Suprapubic skin (tissue), 4 donors: ENCODE measurements at places on chromosomes 16 and 17. TPM values are rescaled to one million over a fixed set of nuclear protein-coding genes. Genes with fewer than 3 reads are reported as not detected.

MT2A gene
- 496 TPM for total RNA-seq

DNA sequence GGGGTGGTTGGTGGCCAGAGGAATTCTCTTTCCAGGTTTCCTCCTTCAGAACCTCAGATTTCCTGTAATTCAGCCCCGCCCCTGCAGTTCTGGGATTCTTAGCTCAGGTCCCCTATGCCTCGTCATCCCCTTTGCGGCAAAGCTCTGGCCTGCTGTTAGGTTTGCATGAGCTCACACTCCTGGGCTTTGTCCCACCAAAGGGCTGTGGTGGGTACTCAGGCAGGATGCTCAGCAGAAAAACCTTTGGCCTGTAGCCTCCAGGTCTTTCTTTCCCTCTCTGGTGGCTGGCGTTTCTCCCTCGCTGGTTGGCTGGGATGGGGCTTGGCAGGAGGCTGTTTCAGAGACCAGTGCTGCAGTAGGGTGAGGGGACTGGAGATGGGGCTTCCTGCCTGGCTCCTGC is 9.6 kb upstream of the PLEKHG4 start:
- H3K36me3 ChIP-seq, result no peaks in the 10 kb centered on the region
- H3K27me3 ChIP-seq, result no peaks in the 10 kb centered on the region
- no peaks in the 10 kb centered on the region for H3K4me1 ChIP-seq
- DNase-seq, result no peak
- H3K4me3 ChIP-seq, result no peak overlapping the region

SMIM36 gene
- not detected for total RNA-seq

DNA sequence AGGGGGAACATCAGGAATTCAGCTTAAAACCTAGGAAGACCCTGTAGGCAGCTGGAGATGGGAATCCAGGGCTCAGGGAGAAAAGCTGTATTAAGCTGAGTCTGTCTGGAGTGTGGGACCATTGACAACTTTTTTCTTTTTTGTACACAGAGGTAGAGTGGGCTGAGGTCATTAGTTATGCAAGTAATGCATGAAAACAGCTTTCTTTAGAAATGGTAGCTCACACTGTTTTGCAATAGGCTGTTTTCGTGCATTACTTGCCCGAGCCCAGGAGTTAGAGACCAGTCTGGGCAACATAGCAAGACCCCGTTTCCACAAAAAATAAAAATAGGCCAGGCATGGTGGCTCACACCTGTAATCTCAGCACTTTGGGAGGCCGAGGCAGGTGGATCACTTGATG is 46.5 kb downstream of the KATNIP start:
- no peak overlapping the region for H3K4me3 ChIP-seq
- DNase-seq, result no peak
- no peaks in the 10 kb centered on the region for H3K27me3 ChIP-seq
- H3K36me3 ChIP-seq, result no peaks in the 10 kb centered on the region

GRCh38 chr16:1188432-1189189 is 35.7 kb downstream of the CACNA1H start:
- H3K36me3 ChIP-seq, result no peaks in the 10 kb centered on the region
- H3K4me1 ChIP-seq, result no peaks in the 10 kb centered on the region
- H3K27me3 ChIP-seq, result peaks cover 31% of the 10 kb centered on the region
- H3K4me3 ChIP-seq, result no peak overlapping the region

ACSM5 gene
- total RNA-seq, result 6.4 TPM

- peak; percentile 59 for DNase-seq
- H3K4me1 ChIP-seq, result peaks cover 74% of the 10 kb centered on the region
- H3K27me3 ChIP-seq, result no peaks in the 10 kb centered on the region
- H3K4me3 ChIP-seq, result no peak overlapping the region
Observed at GRCh38 chr16:4383591-4384444, 12.2 kb downstream of the VASN start.

IRF8 gene
- total RNA-seq, result 5.7 TPM

DNA sequence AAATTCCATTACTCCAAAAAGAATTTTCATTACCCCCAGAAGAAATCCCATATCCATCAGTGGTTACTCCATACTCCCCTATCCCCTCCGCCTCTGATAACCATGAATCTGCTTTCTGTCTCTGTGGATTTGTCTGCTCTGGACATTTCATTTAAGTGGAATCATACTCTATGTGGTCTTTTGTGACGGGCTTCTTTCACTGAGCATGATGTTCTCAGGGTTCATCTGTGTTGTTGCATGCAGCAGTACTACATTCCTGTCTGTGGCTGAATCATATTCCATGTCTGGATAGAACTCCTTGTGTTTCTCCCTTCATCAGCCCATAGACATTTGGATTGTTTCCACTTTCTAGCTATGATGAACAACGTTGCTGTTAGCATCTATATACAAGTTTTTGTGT is 59.5 kb upstream of the IRX3 start:
- H3K27me3 ChIP-seq, result no peaks in the 10 kb centered on the region
- no peak overlapping the region for H3K27ac ChIP-seq
- no peaks in the 10 kb centered on the region for H3K36me3 ChIP-seq
- H3K4me1 ChIP-seq, result peaks cover 20% of the 10 kb centered on the region

CCL4L2 gene
- total RNA-seq, result not detected

DNA sequence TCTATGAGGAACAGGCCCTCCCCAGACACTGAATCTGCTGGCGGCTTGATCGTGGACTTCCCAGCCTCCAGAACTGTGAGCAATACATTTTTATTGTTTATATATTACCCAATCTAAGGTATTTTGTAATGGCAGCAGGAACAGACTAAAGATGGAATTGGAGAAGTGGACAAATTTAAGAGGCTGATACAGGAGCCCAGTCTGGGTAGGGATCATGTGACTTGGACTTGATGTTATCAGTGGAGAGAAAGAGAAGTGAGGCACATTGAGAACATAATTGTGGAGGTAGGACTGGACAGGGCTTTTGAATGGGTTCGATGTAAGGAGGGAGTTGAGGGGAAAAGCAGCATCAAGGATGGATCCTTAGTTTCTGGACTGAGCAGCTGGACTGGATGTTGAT is 93.8 kb downstream of the USP31 start:
- H3K36me3 ChIP-seq, result no peaks in the 10 kb centered on the region
- H3K4me1 ChIP-seq, result no peaks in the 10 kb centered on the region
- H3K27me3 ChIP-seq, result peaks cover 29% of the 10 kb centered on the region
- H3K27ac ChIP-seq, result no peak overlapping the region
- no peak for DNase-seq

SLC12A3 gene
- 0.13 TPM for total RNA-seq

SLFN11 gene
- 10.7 TPM for total RNA-seq

DNA sequence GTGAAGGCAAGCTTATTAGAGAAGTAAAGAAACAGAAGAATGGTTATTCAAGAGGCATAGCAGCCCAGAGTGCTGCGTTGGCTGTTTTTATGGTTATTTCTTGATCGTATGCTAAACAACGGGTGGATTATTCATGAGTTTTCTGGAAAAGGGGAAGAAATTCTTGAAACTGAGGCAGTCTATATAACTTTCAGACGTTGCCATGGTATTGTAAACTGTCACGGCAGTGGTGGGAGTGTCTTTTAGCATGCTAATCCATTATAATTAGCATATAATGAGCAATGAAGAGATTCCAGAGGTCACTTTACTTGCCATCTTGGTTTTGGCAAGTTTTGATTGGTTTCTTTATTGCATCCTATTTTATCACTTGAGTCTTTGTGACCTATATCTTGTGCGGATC is 17.4 kb upstream of the MILR1 start:
- no peaks in the 10 kb centered on the region for H3K4me1 ChIP-seq
- H3K36me3 ChIP-seq, result no peaks in the 10 kb centered on the region
- no peak for DNase-seq
- H3K27ac ChIP-seq, result no peak overlapping the region
- H3K4me3 ChIP-seq, result no peak overlapping the region

GRCh38 chr16:64339052-64339770 is 782.7 kb downstream of the CDH11 start:
- H3K27ac ChIP-seq, result no peak overlapping the region
- no peak overlapping the region for H3K4me3 ChIP-seq
- no peaks in the 10 kb centered on the region for H3K27me3 ChIP-seq
- H3K36me3 ChIP-seq, result no peaks in the 10 kb centered on the region
- DNase-seq, result no peak

RNU2-1 gene
- total RNA-seq, result not detected

- H3K27me3 ChIP-seq, result no peaks in the 10 kb centered on the region
- H3K4me3 ChIP-seq, result no peak overlapping the region
- peaks cover 10% of the 10 kb centered on the region for H3K4me1 ChIP-seq
- no peak for DNase-seq
- no peak overlapping the region for H3K27ac ChIP-seq
Observed at GRCh38 chr16:11729787-11730186, 12.9 kb downstream of the TXNDC11 start.

DNA sequence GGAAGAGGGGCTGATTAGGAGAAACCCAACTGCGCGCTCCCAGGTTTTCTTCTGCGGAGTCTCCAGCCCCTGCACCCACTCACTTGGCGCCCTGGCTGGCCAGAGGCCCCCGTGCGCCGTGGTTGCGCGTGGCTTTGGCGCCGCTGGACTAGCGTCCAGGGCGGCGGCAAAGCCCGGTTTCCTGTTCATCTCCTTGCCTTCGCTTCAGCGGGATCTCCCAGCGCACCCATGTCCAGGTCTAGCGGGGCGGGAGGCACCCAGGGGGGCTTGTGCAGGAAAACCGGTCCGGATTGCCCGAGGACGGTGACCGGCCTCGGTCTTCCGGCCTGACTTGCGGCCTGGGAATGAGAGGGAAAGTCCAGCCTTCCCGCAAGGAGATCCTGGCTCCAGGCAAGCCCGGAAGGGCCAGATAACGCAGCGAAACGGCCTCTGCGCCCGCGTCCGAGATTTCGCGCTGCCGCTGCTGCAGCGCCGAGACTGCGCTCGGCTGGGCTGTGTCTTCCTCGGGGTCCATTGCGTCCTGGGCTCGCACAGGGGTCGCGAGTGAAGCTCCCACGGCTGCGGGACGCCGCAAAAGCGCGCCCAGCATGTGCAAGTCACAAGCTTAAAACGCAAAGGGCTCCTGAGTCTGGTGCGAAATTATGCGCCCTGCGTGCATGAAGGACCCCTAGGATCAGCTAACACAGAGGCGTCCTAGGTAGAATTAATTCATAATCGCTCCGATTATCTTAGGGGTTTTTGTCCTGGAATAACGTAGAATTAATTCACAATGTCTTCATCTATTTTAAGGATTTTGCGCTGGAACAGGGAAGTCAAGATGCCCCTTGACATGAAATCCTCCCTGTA is 5.7 kb downstream of the FOXF1 start:
- no peak for DNase-seq
- peaks cover 97% of the 10 kb centered on the region for H3K27me3 ChIP-seq
- no peak overlapping the region for H3K4me3 ChIP-seq
- H3K27ac ChIP-seq, result no peak overlapping the region

EXOC7 gene
- 69.4 TPM for total RNA-seq

SEBOX gene
- total RNA-seq, result not detected

GRAPL gene
- total RNA-seq, result 8.4 TPM

GRCh38 chr17:35486920-35487732 is 38.6 kb upstream of the SLFN13 start:
- peak overlapping the region; percentile 59 for H3K4me3 ChIP-seq
- peaks cover 19% of the 10 kb centered on the region for H3K4me1 ChIP-seq
- no peak overlapping the region for H3K27ac ChIP-seq
- no peaks in the 10 kb centered on the region for H3K36me3 ChIP-seq
- no peak for DNase-seq

- peaks cover 48% of the 10 kb centered on the region for H3K4me1 ChIP-seq
- H3K36me3 ChIP-seq, result peaks cover 9% of the 10 kb centered on the region
- peak overlapping the region; percentile 14 for H3K27ac ChIP-seq
- DNase-seq, result no peak
Observed at GRCh38 chr17:64218066-64218465, 45.0 kb downstream of the TEX2 start.

GRCh38 chr17:64499805-64500486 is 3.1 kb upstream of the POLG2 start:
- no peaks in the 10 kb centered on the region for H3K27me3 ChIP-seq
- H3K4me3 ChIP-seq, result no peak overlapping the region
- peaks cover 90% of the 10 kb centered on the region for H3K4me1 ChIP-seq
- H3K27ac ChIP-seq, result no peak overlapping the region
- no peak for DNase-seq

PTX4 gene
- total RNA-seq, result not detected

- DNase-seq, result no peak
- no peaks in the 10 kb centered on the region for H3K27me3 ChIP-seq
- peaks cover 75% of the 10 kb centered on the region for H3K4me1 ChIP-seq
- peak overlapping the region; percentile 27 for H3K27ac ChIP-seq
- H3K4me3 ChIP-seq, result no peak overlapping the region
Observed at GRCh38 chr16:70430667-70431536, 8.0 kb downstream of the ST3GAL2 start.
